ENCODE measurements at places on chromosomes 1 and 21.

DNA sequence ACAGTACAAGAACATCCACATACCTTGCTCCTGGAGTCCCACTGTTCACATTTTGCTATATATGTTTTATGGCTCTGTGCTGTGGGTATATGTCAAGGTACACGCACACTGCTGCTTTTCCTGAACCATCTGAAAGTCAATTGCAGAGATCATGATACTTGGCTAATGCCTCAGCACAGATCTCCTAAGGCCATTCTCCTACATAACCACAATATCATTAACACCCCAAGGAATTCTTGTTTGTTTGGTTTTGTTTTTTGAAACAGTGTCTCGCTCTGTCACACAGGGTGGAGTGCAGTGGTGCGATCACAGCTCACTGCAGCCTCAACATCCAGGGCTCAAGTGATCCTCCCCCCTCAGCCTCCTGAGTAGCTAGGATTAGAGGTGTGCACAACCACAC lies 16.0 kb downstream of the CTNNBIP1 start:
- no peak for DNase-seq

DNA sequence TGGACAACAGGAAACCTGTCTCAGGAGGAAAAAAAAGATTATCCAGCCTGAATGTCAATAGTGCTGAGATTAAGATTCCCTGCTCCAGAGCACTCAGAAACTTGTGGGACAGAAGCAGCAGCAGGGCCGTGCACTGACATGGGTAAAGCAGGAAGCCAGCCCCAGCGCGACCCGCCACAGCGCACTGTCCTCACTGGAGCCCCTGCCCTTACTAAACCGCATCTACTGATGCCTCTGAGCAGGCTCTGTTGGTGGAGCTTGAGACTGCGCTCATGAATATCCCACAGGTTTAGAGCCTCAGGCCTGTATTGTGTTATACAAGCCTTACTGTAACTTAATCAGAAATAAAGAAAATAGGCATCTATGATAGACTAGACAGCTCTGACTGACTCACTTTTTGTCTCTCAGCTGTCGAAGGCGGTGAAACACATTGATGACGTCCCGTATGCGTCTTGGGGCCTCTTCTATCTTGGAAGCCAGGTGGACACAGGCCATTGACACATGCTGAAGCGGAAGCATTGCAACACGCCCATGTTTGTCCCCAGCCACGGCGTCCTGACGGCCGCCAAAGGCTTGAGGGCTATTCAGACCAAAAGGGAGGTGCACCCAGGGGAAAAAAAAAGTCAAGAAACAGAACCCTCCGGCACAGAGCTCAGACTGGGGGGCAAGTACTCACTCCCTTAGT lies 1.2 kb downstream of the CCNL2 start:
- DNase-seq: peak; percentile 37

- DNase-seq: no peak
These were observed 62.1 kb downstream of the KDM1A start for GRCh38 chr1:23081376-23081775.

DNA sequence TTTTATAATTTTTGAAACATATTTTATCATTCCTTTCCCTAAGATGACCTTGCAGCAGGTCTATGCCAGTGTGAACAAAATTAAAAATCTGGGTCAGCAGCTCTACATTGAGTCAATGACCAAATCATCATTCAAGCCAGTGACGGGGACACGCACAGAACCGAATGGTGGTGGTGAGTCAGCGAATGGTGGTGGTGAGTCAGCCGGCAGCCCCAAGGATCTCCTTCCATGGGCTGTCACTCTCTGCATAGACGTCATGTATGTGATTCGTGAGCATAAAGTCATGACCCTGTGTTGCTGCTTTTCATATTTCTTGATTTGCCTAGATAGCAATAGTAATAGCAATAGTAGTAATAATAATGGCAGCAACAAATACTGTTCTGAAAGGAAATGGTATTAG lies 26.3 kb downstream of the PER3 start:
- DNase-seq: no peak

DNA sequence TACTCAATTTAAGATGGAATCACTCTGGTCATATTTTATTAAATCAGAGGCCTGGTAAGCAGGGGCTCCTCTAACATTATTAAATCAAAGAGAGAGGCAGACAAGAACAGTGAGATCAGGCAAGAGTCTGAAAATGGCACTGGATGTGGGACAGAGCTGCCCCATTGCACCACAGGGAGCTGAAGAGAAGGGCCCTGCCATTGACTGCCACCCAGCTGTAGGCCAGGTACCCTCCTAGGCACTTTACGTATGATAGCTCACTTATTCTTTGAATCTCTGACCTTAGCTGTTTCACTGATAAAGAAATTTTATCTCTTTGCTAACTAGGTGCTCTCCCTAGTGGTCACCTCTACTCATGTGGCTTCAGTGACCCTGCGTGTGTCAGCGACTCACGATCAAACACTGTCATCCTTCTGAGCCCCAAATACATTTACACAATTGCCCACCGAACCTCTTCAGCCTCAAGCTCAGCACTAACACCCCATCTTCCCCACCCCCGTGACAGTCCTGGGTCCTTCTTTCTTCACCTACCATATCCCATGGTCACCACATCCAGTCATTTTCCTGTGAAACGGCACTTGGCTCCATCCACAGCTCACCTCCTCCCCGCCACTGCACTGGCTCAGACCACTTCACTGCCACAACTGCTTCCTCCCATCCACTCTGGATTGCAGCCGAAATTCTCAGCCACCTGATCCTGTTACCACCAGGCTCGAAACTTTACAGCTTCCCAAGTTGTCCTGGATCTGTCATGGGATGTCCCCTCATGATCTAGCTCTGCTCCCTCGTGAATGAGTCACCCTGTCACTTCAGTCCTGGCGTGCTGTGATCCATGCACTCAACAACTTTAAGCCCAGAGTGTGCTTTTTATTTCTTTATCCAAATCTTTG lies 97.3 kb upstream of the SYT6 start:
- no peak for DNase-seq

- no peak for DNase-seq
These were observed 353.3 kb downstream of the SMYD3 start for GRCh38 chr1:246153796-246154212.

DNA sequence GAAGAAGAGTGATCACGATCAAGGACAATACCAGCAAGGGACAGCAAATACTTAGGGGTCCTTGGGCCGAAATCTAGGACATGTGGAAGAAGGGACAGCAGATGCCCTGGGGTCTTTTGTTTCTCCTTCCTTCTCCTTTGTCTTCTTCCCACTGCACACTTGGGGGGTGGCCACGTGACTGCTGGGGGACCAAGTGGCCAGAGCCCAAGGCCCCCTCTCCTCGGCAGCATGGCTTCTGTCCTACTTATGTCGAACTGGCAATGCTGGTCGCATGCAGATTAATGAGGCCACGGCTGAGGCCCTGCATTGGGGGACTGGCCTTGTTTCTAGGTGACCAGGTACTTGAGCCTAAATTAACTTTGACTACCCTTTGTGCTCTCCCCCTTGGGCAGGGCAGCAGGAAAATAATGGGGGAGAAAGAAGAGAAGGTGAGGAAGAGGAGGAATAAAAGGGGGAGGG lies 83.0 kb downstream of the GRIK3 start:
- DNase-seq: no peak

GRCh38 chr1:20336105-20336605 lies 45.5 kb downstream of the VWA5B1 start:
- DNase-seq: no peak

GRCh38 chr1:8201331-8201861 lies 116.5 kb upstream of the SLC45A1 start:
- peak; percentile 58 for DNase-seq

DNA sequence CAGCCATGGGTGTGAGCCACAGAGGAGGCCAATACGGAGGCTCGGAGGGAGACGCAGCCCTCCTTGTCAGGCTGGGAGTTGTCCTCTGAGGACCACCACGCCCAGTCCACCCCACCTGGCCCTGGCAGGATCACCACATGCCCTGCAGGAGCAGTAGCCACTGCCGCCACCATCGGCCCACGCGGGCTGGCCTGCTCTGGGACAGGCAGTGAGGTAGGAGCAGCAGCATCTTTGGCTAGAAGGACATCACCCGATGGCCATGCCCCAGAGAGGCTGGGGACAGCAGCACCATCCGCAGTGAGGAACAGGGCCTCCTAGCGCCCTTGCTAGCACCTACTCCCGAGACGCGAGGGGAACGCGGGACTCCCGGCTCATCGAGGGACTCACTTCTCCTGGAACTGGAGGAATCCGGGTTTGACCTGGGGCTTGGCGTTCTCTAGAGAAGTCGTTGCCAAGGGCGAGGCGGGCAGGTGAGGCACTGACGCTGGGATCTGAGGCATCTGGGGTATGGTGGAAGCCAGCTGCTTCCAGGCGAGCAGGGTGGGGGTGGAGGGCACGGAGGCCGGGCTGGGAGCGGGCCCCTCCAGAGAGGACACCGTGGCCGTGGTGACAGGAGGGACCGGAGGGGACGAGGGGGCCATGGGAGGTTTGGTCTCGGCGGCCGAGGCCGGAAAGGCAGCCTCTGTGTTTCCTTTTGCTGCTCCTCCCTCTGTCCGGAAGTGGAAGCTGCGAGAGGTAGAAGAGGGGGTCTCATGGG lies 148.9 kb downstream of the CASZ1 start:
- no peak for DNase-seq

DNA sequence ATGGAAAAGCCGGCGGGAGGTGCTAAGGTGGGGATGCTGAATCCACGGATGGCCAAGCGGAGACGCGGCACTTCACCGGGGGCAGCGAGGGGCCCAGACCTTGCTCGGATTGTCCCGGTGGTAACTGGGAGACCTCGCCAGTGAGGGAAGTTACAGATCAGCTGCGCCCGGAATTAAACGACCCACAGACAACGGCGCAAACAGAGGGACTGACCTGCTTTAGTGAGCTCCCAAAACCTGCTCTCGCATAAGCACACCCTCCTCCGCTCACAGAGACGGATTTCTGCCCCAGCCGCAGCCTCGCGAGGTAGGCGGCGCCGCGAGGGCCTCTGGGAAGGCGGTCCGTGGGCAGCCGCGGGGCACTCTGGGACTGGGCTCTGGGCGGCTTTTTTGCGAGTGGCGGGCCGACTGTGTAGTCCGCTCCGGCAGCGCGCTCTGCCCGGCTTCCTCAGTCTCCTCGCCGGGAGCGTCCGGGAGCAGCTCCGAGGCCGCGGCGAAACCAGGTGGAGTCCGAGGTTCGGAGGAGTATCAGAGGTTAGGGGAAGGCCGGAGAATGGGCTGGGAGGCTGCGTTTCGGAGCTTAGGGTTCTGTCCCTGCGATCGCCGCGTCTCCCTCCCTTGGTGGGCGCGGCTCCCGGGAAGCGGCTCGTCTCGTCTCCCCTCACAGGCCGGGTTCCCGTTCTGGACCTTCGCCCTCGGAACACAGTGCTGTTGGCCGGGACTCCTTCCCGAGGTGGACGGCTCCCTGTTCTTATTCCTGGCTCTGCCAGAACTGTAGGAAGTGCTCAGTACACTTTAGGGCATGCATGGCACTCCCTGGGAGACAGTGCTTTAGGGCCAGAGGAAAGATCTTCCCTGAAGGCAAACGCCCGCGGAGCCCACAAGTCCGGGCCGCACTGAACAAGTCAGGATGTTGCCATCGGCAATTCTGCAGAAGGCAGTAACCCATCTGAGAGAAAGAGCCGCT lies at the start of gene EXO5:
Gene EXO5, plus strand, starts transcription at position 393 of the 967 bp plus-strand sequence. CDS start 5,778 bp downstream, outside the sequence.
- peak; percentile 71 for DNase-seq

DNA sequence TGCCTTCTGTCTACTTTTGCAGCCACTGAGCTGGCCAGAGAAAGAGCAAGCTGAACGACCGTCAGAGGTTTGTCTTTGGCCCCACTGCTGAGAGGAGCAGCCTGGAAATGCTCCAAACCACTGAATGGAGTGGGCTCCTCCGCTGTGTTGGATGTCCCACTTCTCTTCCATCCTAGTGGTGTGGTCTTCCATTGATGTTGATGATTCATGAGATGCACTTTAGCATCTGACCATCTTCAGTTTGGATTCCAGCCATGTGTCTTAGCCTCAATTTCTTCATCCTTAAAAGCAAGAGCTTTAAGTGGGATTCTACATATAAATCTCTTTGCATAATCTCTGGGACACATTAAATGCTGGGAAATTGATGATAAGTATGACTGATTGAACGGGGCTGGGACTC lies 276.9 kb downstream of the SIPA1L2 start:
- no peak for DNase-seq

DNA sequence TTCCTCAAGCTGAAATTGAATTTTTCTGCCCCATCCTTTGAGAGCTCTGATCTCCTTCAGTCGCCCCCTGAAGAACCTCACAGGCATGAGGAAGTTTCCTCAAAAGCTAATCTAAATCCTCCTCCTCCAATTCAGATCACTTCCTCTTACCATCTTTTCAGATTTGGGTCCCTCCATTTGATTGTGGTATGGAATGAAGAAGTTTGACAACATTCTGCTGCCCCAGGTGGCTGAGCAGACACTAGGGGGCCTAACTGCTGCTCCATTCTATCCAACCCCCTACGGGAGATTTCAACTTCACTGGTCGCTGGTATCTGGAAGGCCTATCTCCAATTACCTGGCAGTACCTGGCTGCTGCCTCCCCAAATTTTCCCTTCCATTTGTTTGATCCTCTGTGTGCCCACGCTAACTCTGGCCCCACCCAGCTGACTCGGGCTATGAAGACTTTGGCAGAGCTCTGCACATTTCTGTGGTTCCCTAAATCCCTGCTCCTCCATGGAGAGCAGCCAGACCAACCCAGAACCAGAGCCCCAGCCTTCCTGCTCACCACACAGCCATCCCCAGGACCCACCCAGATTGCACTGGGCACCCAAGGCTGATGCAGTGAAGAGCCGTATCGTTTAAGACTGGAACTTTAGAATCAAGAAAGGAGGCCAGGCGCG lies 7.8 kb downstream of the IRF6 start:
- peak; percentile 23 for DNase-seq

DNA sequence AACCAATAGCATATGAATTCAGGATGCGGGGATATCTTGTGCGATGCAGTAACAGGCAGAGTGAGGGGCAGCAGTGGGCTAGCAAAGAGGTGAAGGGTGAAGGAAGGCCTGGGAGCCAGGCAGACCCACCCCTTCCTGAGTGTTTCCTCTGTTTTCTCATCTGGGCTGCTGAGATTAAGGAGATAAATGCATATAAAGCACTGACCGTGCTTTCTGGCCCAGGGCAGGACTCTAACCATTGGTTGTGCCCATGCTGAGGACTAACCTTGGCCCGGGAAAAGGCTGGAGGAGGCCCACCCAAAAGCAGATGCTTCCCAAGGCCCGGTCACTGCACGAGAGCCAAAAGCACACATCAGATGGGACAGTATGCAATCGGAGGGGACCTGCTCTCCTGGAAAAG lies 87.6 kb downstream of the PSMG1 start:
- DNase-seq: no peak

GRCh38 chr1:201365251-201365650 lies 12.2 kb downstream of the TNNT2 start:
- no peak for DNase-seq
